Esophagus squamous epithelium (tissue), 5 donors: ENCODE measurements at places on chromosomes 5 and 9.

DNA sequence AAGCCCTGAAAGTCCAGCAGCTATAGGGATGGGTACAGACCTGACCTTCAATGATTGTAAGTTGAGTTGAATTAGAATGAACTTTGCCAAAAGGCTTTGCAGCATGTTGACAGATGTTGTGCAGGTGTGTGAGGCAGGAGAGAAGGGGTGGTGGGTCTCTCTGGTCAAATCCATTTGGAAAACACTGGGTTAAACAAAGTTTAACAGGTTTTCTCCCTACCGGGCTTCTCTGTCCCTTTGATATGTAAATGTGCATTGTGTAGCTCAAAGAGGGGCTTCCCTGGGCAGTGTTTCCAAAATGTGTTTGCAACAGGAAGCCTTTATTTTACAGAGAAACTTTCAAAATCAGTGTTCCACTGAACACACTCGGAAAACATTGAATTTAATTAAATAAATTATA lies 72.1 kb upstream of the BRINP1 start:
- no peak for DNase-seq

GRCh38 chr9:131266266-131267229 lies 9.8 kb downstream of the FAM78A start:
- DNase-seq, result no peak

GRCh38 chr9:134438195-134438788 lies 112.0 kb downstream of the RXRA start:
- no peak for DNase-seq

- no peak for DNase-seq
Observed at GRCh38 chr5:156800929-156801328, 49.2 kb upstream of the PPP1R2B start.

- DNase-seq, result no peak
Observed at GRCh38 chr5:79318935-79319614, 83.1 kb downstream of the JMY start.

DNA sequence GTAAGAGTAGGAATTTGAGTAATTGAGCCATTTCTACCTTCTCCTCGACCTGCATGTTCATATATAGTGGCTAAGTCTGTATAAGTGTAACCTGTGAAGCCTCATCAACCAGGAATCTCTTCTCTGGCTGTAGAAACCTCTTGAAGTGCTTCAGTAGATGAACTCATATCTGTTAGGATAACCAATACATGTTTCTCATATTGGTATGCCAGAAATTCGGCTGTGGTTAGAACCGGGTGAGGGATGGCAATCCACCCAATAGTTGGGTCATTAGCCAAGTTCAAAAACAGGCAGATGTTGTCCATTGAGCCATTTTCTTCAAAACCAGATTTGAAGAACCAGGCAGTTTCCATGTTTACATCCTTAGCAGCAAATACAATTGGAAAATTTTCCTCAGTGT lies 28.9 kb upstream of the GSN start:
- no peak for DNase-seq

DNA sequence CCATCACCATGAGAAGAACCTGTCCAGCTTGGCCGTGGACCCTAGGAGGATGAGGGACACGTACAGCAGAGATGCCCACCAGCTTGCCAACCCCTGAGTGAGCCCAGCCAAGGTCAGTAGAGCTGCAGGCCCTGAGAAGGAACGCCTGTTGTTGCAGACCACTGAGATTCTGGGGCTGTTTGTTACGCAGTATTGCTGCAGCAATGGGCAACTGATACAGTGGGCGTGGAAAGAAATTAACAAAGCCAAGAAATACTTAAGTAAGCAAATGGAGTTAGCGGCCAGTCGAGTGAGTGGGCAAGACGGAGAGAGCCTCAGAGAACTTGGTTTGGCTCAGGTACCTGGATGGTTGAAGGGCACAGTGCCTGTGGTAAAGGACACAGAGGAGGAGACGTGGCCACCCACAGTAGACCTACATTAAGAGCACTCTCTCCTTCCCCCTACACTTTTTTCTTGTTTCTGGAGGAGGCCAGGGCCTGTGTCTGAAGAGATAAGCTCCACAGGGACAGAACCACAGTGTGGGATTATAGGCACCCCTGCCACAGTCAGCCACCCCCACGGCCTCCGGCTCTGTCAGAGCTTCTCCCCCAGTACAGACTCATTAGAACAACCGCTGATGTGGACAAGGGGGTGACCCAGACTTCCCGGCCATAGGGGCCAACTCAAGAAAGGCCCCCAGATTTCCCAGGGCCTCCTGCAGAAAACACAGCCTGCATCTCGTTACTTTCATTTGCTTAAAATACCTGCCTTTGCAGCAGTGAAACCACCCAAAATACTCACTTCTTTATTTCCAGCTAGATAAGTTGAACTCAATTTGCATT lies 40.1 kb upstream of the GRHPR start:
- no peak for DNase-seq

DNA sequence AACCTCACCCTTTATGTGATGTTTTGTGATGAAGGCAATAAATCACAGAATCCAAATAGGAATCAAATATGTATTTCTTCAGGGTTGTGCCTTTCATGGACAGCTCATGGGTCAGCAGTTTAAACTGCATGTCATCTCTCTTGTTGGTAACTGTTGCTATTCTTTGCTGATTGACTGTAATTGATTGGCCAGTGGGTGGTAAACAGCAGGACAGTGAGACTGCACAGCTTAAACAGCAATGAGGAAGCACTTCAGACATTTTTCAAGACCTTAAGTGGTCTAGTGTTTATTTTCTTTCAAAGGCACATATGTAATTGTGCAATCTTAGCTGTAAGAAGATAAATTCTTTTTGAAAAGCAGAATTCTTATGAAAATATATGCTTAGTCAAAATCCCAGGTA lies 260.5 kb downstream of the COX7C start:
- DNase-seq, result no peak

GRCh38 chr5:139755892-139756671 lies 39.5 kb upstream of the PSD2 start:
- DNase-seq, result no peak

GRCh38 chr9:14391620-14392019 lies 77.7 kb upstream of the NFIB start:
- DNase-seq, result no peak

GRCh38 chr5:153968761-153969562 lies 69.7 kb downstream of the FAM114A2 start:
- DNase-seq, result no peak
